Gastroesophageal sphincter (tissue), 4 donors: ENCODE measurements at places on chromosomes 6 and 20. TPM values are rescaled to one million over a fixed set of nuclear protein-coding genes. Genes with fewer than 3 reads are reported as not detected.

FAXC gene
- 18.4 TPM for total RNA-seq

CLPSL2 gene
- not detected for total RNA-seq

- H3K36me3 ChIP-seq = no peaks in the 10 kb centered on the region
- peaks cover 15% of the 10 kb centered on the region for H3K27me3 ChIP-seq
- ATAC-seq = no peak
- H3K27ac ChIP-seq = no peak overlapping the region
- no peak overlapping the region for H3K4me3 ChIP-seq
Observed at GRCh38 chr6:125528621-125529041, 220.8 kb upstream of the HEY2 start.

DNA sequence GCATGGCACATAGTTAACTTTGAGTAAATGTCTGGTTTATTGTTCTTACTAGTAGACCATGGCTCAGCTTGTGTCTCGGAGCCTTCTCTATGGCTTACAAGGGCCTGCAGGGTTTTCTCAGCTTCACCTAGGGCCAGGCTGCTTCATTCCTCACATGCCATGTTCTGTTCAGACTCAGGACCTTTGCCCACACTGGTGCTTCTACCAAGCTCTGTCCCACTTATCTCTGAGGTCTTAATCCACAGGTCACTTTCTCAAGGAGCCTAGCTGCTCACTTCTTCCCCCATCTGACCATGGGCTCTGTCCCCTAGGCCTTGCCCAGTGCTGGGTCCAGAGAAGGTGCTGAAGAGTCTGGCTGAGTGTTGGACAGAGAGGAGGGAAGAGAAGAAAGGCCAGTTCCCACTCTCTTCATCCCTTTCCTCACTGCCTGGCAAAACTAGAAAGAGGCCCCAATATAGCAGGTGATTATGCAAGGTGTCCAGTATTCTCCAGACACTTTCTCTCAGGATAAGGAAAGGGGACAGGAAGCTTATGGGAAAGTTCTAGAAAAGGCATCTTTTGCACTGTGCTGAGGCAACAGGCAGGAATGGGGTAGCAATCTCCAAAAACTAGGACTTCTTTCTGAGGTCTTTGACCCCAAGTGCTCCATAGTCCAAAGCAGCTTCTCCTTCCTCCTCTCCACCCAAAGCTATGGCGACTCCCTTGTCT lies 40.0 kb downstream of the COX4I2 start:
- no peak overlapping the region for H3K4me3 ChIP-seq
- peak overlapping the region; percentile 20 for H3K27ac ChIP-seq
- peaks cover 96% of the 10 kb centered on the region for H3K4me1 ChIP-seq
- H3K27me3 ChIP-seq = no peaks in the 10 kb centered on the region
- no peaks in the 10 kb centered on the region for H3K36me3 ChIP-seq

- H3K27me3 ChIP-seq = no peaks in the 10 kb centered on the region
- peaks cover 19% of the 10 kb centered on the region for H3K4me1 ChIP-seq
- ATAC-seq = no peak
- peak overlapping the region; percentile 39 for H3K4me3 ChIP-seq
- no peak overlapping the region for H3K27ac ChIP-seq
- peaks cover 77% of the 10 kb centered on the region for H3K36me3 ChIP-seq
Observed at GRCh38 chr20:10652660-10653261, 21.0 kb downstream of the JAG1 start.

DNA sequence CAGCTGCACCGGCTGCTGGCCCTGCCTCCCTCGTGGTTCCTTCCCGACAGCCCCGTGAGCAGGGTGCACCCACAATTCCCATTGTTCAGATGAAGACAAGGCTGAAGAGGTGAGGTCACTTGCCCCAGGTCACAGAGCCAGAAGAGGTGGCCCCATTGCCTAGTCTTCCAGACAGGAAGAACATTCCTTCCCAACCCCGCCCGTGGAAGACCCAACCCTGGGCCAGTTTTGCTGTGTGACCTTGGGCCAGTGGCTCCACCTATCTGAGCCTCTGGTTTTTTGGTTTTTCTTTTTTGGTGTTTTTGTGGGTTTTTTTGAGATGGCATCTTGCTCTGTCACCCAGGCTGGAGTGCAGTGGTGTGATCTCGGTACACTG lies 61.7 kb downstream of the RIPOR3 start:
- H3K4me3 ChIP-seq = no peak overlapping the region
- H3K36me3 ChIP-seq = no peaks in the 10 kb centered on the region
- peaks cover 33% of the 10 kb centered on the region for H3K4me1 ChIP-seq
- no peaks in the 10 kb centered on the region for H3K27me3 ChIP-seq

DNA sequence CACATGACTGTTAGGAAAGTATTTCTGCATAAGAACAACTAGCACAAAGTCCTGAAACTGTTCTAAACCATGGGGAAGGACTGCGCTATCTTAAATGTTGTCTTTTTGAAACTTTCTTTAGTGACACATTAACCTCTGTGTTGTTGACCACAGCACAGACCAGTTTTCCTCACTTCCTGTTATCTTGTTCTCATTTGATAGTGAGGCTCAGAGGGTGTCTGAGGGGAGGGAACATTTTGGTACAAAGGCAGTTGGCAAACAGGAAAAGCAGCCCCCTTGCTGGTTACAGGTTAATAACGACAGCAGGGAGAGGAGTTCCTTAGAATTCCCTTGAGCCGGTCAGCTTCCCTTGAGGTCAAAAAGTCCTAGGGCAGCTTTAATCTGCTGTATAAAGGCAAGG lies 143.5 kb upstream of the BMP2 start:
- H3K27me3 ChIP-seq = no peaks in the 10 kb centered on the region
- no peaks in the 10 kb centered on the region for H3K36me3 ChIP-seq
- ATAC-seq = no peak
- no peak overlapping the region for H3K27ac ChIP-seq
- H3K4me1 ChIP-seq = no peaks in the 10 kb centered on the region

C6orf58 gene
- total RNA-seq = not detected

- H3K36me3 ChIP-seq = no peaks in the 10 kb centered on the region
- H3K4me3 ChIP-seq = no peak overlapping the region
- peaks cover 72% of the 10 kb centered on the region for H3K27me3 ChIP-seq
- peaks cover 7% of the 10 kb centered on the region for H3K4me1 ChIP-seq
- ATAC-seq = peak; percentile 56
Observed at GRCh38 chr6:37624606-37625574, 72.8 kb downstream of the MDGA1 start.

RGS17 gene
- not detected for total RNA-seq

- no peaks in the 10 kb centered on the region for H3K4me1 ChIP-seq
- H3K4me3 ChIP-seq = no peak overlapping the region
- no peaks in the 10 kb centered on the region for H3K27me3 ChIP-seq
- no peak for ATAC-seq
- H3K36me3 ChIP-seq = no peaks in the 10 kb centered on the region
Observed at GRCh38 chr6:148926478-148926877, 179.6 kb downstream of the UST start.

DNA sequence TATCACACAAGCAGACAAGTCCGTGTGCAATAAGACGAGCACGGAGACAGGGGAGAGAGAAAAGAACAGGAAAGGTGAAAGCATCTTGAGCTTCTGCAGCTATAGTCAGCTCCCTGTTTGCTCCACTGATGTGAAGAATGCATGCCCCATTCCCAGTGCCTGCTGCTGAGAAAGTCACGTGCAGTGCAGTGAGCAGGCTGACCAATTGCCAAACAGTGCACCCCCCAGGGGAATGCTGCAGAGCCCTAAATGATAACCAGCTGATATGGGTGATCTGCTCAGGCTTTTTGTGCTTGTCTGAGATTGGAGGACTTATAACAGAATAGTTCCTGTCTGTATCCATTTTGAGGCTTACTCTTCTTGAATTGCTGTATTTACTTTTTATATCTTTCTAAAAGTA lies 121.5 kb downstream of the PACRG start:
- no peaks in the 10 kb centered on the region for H3K4me1 ChIP-seq
- H3K27ac ChIP-seq = no peak overlapping the region
- no peaks in the 10 kb centered on the region for H3K36me3 ChIP-seq
- no peaks in the 10 kb centered on the region for H3K27me3 ChIP-seq
- no peak for ATAC-seq
- no peak overlapping the region for H3K4me3 ChIP-seq

DNA sequence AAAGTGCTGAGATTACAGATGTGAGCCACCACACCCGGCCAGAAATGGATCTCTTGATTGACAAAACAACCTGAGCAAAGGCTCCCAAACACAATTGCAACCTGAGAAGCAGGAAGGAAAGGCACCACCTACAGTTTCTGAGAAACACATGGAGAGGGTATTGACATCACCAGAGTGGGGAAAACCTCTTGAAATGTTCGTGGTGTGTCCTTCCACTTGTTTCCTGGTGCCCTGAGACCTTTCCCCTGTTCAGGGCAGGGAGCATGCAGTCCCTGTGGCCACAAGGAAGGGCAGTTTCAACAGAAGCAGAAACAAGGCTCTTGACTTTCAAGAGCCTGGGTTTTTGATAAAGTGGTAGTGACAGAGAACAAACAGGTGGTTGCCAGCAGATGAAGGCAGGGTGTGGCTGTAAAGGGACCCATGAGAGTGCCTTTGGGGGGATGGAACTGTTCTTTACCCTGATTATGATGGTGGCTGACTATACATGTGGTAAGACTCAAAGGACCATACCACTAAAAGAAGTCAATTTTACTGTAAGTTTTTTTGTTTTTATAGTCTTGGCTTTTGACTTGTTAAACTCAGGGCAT lies 3.2 kb upstream of the BPIFA1 start:
- H3K27ac ChIP-seq = no peak overlapping the region
- H3K4me3 ChIP-seq = no peak overlapping the region
- H3K27me3 ChIP-seq = peaks cover 79% of the 10 kb centered on the region
- H3K36me3 ChIP-seq = no peaks in the 10 kb centered on the region

GRCh38 chr6:136607932-136608772 lies 57.9 kb upstream of the MAP7 start:
- H3K27ac ChIP-seq = peak overlapping the region; percentile 10
- no peaks in the 10 kb centered on the region for H3K36me3 ChIP-seq
- H3K4me3 ChIP-seq = no peak overlapping the region
- H3K27me3 ChIP-seq = no peaks in the 10 kb centered on the region

GRCh38 chr20:50467718-50468356 lies 42.3 kb upstream of the PTPN1 start:
- no peaks in the 10 kb centered on the region for H3K27me3 ChIP-seq
- no peaks in the 10 kb centered on the region for H3K36me3 ChIP-seq
- peak; percentile 38 for ATAC-seq
- peaks cover 14% of the 10 kb centered on the region for H3K4me1 ChIP-seq
- H3K4me3 ChIP-seq = no peak overlapping the region
- no peak overlapping the region for H3K27ac ChIP-seq

- H3K27ac ChIP-seq = no peak overlapping the region
- no peak for ATAC-seq
- H3K27me3 ChIP-seq = no peaks in the 10 kb centered on the region
- H3K4me3 ChIP-seq = no peak overlapping the region
Observed at GRCh38 chr6:168042426-168043192, 36.4 kb downstream of the FRMD1 start.

USP49 gene
- total RNA-seq = 0.69 TPM

GRCh38 chr20:51456511-51457509 lies 85.7 kb downstream of the NFATC2 start:
- no peak overlapping the region for H3K4me3 ChIP-seq
- H3K27me3 ChIP-seq = no peaks in the 10 kb centered on the region
- no peaks in the 10 kb centered on the region for H3K4me1 ChIP-seq
- peaks cover 5% of the 10 kb centered on the region for H3K36me3 ChIP-seq
- ATAC-seq = peak; percentile 97

- no peak overlapping the region for H3K27ac ChIP-seq
- no peaks in the 10 kb centered on the region for H3K4me1 ChIP-seq
- H3K36me3 ChIP-seq = no peaks in the 10 kb centered on the region
Observed at GRCh38 chr20:18101125-18101810, 36.4 kb upstream of the KAT14 start.

GRCh38 chr20:19813846-19814640 lies 56.0 kb downstream of the RIN2 start:
- peaks cover 15% of the 10 kb centered on the region for H3K4me1 ChIP-seq
- no peak for ATAC-seq
- H3K4me3 ChIP-seq = no peak overlapping the region
- no peaks in the 10 kb centered on the region for H3K27me3 ChIP-seq
- H3K36me3 ChIP-seq = peaks cover 10% of the 10 kb centered on the region

DNA sequence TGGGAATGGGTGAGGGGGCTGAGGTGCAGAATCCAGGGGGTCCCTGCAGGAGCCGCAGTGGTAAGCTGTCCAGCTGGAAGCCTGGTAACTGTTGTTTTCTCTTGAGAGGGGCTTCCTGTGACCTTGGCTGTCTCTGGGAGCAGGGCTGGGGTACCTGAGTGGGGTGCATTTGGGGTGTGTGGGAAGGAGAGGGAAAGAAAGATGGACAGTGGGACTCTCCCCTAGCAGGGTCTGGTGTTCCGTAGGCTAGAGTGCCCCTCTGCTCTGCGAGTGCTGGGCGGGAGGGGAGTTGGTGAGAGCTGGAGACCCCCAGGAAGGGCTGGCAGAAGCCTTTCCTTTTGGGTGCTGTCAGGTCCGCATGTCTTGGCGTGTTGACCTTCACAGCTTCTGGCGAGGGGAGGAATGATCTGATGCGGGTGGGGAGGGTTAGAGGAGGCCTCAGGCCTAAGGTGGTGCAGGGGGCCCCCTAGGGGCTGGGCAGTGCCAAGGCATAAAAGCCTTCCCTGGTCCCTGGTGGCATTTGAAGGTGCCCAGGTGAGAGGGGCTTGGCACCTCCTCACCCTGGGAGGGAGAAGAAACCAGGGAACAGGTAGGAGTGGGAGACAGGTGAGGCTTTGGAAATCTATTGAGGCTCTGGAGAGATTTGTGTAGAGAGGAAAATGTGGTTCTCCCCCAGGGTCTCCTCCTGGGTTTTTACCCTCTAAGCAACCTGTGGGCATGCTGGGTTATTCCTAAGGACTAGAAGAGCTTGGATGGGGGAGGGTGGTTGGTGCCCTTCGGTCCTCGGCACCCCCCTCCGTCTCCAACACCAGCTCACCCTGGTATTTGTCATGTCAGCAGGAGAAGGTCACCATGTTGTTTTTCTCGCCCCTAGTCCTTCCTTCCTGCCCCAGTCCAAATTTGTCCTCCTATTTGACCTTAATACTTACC lies 3.3 kb downstream of the VEGFA start:
- ATAC-seq = no peak
- peaks cover 22% of the 10 kb centered on the region for H3K4me1 ChIP-seq
- no peaks in the 10 kb centered on the region for H3K27me3 ChIP-seq
- peak overlapping the region; percentile 92 for H3K4me3 ChIP-seq
- H3K27ac ChIP-seq = peak overlapping the region; percentile 98

DNA sequence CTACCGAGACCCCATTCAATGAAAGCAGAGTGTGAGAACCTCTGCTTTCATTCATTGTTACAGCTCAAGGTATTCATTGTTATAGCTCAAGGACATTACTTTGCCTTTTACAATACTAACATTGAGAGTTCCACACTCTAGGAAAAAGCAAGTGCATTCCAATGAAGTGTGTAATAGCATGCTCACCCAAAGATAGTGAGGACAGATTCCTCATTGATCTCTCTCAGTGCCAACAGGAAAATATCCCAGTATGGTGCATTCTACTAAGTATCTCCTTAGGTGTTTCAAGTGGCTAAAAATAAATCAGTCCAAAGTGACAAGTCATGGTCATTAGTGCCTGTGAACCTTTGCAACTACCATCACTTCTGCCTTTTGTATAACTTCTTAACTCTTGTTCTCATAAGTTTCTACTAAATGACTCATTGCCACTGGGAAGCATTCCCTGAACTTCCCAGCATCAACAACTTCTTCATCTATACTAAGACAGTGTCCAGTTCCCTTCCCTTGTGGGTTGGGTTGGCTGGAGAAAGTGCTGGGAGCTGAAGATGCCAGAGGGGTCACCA lies 140.7 kb upstream of the STXBP5 start:
- H3K36me3 ChIP-seq = no peaks in the 10 kb centered on the region
- ATAC-seq = no peak
- no peak overlapping the region for H3K27ac ChIP-seq
- H3K4me1 ChIP-seq = no peaks in the 10 kb centered on the region
